ENCODE measurements at places on chromosomes 7 and 10.

DNA sequence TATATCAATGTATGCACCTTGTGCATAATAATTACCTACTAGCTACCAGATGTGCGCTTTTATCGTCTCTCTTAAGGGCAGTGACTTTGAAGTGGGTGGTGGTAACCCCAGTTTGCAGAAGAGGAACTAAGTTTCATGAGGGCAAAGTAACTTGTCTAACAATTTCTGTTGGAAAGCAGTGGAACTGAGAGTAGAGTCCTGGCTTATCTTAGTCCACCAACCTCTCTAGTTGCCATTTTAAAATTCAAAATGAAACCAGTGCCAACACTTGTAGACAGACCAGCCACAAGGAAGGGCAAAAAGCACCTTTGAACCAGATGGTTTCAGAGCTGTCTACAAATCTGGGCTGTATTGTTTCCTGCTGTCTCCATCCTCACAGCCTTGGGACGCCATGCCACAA lies 32.0 kb upstream of the RBM20 start:
- DNase-seq: no peak

- DNase-seq: no peak
These were observed 53.0 kb downstream of the MKX start for GRCh38 chr10:27692663-27693062.

DNA sequence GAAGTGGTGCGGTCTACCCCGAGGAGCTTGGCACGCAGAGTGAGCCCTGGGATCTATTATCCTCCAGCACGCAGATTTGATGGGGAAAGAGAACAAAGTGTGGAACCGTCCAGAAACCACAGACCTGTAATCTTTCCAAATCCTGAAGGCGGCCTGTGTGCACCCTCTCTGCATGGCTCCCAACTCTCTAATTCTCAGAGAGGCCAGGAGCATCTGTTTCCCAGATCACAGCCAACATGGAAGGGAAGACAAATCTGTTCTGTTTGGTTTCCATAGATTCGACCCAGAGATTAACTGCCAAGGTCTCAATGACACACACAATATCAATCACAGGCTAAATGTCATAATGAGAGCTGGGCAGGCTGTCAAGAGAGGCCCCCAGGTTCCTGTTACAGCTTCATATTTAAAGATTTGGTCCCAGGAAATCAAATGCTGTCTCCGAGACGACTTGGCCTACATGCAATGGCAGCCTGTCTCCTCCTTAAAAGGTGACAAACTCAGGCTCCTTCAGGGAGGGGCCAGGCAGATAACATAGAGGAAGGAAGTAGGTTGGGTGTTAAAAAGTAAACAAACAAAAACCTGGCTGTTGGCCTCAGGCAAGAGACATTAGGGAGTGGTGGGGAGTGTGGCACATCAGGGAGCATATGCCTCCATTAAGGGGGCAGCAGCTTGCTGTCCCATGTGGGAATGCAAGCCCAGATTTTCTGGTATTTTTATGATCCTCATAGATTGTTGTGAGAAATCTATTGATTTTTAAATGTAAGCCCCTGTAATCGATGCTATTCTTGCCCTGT lies 48.8 kb upstream of the SAMD8 start:
- no peak for DNase-seq

GRCh38 chr7:109895536-109895935 lies 1195.4 kb upstream of the LRRN3 start:
- DNase-seq: no peak

DNA sequence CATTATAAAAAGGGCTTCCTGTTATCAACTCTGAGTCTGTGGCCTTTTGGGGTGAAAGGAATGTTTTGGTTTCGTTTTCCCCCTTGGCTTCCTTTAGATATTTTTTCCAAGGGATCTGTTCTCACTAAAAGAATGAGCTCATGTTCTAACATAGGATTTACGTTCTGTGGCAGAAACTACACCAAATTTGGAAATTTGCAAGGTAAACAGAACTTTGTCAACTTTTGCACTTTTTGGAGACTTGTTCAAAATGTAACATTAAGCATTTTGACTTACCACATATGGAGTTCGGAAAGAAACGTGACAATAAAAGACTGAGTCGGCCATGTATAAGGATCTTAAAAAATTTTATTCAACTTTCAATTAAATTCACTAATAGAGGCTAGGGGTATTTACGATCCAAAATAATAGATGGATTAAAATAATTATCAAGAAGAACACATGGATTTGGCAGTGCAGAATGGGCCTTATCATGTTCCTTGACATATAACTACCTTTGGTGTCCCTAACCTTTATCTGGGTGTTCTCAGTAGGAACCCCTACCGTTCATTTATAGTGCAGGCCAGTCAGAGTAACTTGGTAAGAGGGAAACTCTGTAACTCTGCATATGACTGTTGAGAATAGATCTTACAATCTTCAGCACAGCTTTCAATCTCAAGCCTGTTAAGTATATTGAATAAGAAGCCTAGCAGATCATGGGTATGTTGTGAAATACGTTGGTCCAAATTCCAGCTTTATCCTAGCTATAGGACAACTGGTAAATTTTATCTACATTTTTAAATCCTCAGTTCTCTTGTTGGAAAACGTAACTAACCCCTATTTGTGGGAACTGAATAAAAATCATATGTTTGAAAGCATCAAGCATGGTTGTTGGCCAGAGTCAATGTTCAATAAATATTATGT lies 11.8 kb downstream of the CPED1 start:
- no peak for DNase-seq

DNA sequence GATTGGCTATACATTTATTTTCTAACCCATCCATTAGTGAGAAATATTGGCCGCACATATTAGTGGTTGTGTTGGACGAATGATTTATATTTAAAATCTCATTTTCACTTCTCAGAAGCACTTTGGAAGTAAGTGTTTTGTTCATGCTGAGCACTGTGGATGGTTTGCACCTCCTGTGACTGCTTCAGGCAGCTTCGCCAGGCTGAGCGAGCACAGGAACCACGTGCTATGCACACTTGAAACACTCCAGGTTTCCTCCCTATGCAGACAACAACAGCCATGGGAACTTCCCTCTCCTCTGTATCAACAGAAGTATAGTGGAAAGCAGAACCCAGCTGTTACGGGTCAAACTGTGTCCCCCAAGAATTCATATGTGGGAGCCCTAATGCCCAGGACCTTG lies 67.3 kb upstream of the WDR11 start:
- no peak for DNase-seq

DNA sequence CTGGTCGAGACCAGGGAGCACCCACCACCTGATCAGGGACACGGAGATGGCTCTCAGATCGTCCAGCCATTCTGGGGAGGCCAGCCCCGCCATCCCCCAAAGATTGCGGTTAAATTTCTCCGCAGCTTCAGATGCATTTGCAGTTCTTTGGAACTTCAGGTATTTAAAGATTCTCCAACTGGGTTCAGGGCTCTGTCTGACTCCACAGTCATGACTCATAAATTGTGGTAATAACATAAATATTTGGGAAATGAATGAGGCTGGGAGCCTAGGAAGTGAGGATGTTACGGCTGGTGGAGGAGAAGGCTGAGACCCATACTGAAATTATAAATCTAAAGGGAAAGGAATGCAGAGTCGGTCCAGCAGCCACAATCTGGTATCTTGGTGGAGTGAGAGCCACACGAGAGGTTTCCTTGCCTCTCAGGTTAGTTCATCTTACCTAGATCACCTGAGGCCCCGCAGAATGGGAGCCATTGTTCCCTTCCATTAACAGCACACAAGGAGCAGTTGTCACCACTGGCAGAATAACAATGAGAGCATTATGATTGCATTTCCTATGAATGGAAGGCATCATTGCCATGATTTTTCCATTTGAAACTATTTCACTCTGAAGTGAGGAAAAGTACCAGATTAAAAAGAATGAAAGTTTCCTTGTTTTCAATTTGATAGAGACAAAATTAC lies 26.7 kb upstream of the DNAJB6 start:
- no peak for DNase-seq

GRCh38 chr7:87882151-87882937 lies 6.1 kb downstream of the DBF4 start:
- DNase-seq: no peak

DNA sequence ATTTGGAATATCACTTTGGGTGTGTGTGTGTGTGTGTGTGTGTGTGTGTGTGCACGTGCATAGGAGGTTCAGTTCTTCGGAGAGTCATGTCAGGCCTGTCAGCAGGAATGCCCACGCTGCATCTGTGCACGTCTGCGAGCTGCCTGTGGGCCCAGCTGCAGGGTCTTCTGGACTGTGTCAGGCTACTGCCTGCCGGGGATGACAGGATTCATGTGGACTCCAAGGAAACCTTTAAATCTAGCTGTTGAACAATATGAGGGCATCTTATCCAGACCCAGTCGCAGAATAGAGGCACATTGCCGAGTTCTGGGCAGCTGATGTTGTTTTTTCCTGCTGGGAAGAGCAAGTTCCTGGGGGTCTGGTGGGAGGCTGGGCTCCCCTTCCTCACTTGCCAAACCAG lies 19.0 kb downstream of the AQP1 start:
- no peak for DNase-seq

DNA sequence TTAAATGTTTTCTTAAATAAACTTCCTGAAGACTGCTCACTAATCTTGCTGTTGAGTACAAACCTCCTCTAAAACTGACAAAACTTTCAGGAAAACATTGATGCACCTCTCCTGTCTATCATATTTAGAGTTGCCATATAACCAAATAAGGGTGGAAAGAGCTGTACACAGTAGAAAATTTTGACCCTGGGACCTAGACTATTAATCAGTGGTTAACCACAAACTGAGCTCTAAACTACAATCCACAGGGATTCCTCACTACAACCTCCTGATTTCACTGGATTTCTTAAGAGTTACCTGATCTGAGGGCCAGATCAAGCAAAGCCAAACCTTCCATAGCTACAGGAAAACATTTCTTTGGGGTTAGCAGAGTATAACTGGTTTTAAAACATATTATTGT lies 39.9 kb upstream of the WNT16 start:
- no peak for DNase-seq

- DNase-seq: no peak
These were observed 18.5 kb downstream of the SLC13A4 start for GRCh38 chr7:135709508-135709907.

GRCh38 chr7:33039257-33039902 lies 23.2 kb downstream of the NT5C3A start:
- no peak for DNase-seq

- DNase-seq: no peak
These were observed 113.3 kb downstream of the CYTH3 start for GRCh38 chr7:6159097-6159483.

GRCh38 chr10:3936422-3937040 lies 151.5 kb upstream of the KLF6 start:
- no peak for DNase-seq

GRCh38 chr7:17988141-17988540 lies 39.5 kb downstream of the PRPS1L1 start:
- DNase-seq: no peak

DNA sequence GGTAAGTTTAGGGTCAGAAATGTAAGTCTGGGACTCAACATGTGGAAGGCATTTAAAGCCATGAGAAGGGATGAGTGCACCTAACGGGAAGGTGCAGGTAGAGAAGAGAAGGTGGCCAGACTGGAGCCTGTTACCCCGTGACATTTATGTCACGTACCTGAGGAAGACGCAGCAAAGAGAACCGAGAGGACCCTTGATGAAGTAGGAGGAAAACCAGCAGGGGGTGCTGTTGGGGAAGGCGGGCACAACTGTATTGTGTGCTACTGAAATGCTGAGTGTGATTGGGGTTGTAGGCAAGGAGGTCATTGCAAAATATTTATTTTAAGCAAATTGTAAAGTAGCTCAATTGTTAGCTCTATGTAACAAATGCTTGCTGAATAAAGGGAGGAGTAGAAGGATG lies 338.2 kb upstream of the PRKCQ start:
- DNase-seq: peak; percentile 19

GRCh38 chr10:132790934-132791829 lies 5.2 kb upstream of the NKX6-2 start:
- DNase-seq: no peak

- no peak for DNase-seq
These were observed 92.8 kb downstream of the SDK1 start for GRCh38 chr7:3393862-3394261.

GRCh38 chr7:94810496-94810895 lies 96.9 kb upstream of the PPP1R9A start:
- no peak for DNase-seq

GRCh38 chr10:95458871-95459270 lies 102.3 kb downstream of the SORBS1 start:
- DNase-seq: no peak

DNA sequence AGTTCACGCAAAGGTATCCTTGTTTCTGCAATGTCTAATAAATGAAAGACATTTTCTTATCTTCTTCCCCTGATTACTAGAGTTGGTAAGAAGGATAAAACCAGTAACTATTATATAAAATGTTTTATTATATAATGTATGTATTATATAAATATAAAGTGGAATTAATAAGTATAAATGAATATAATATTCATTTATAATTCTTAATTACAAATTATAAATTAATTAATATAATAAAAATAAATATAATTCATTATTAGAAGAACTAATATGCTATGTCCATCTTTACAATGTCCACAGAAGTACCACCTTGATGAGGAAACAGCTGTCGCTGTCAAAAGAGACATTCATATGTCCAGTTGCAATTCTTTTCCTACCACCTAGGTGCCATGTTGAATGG lies 177.7 kb downstream of the GLI3 start:
- no peak for DNase-seq

GRCh38 chr10:61828788-61829187 lies 72.7 kb upstream of the ARID5B start:
- DNase-seq: no peak

- DNase-seq: no peak
These were observed 1.3 kb upstream of the CDK14 start for GRCh38 chr7:90594751-90595317.

GRCh38 chr7:13097499-13097898 lies 410.1 kb downstream of the ARL4A start:
- no peak for DNase-seq

- no peak for DNase-seq
These were observed 50.4 kb upstream of the NKX6-2 start for GRCh38 chr10:132836248-132836831.

GRCh38 chr7:20116869-20117268 lies 100.3 kb downstream of the MACC1 start:
- DNase-seq: no peak

- DNase-seq: no peak
These were observed 52.5 kb downstream of the ADCYAP1R1 start for GRCh38 chr7:31104361-31105255.

GRCh38 chr7:22476824-22477223 lies 23.2 kb downstream of the STEAP1B start:
- DNase-seq: no peak

DNA sequence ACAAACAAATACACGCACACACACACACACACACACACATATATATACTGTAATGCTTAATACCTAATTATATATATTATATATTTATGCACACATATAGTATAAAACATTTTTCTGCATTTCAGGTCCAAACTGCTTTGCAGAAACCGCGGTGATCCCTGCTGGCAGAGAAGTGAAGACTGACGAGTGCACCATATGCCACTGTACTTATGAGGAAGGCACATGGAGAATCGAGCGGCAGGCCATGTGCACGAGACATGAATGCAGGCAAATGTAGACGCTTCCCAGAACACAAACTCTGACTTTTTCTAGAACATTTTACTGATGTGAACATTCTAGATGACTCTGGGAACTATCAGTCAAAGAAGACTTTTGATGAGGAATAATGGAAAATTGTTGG lies 138.5 kb downstream of the VWC2 start:
- DNase-seq: no peak

Data from activated CD8-positive, alpha-beta memory T cell treated with anti-CD3 and anti-CD28 coated beads for 48 hours (primary cell).